ENCODE measurements at places on chromosomes 12 and 14.

DNA sequence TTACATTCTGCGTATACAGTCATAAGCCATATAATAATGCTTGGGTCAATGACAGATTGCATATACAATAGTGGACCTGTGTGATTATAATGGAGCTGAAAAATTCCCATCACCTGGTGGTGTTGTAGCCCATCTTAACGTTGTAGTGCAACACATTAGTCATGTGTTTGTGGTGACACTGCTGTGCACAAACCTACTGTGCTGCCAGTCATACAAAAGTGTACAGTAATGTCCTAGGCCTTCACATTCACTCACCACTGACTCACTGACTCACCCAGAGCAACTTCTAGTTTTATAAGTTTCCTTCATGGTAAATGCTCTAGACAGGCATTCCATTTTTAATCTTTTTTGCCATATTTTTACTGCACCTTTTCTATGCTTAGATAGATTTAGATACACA lies 194.8 kb upstream of the SEL1L start:
- no peak for DNase-seq

DNA sequence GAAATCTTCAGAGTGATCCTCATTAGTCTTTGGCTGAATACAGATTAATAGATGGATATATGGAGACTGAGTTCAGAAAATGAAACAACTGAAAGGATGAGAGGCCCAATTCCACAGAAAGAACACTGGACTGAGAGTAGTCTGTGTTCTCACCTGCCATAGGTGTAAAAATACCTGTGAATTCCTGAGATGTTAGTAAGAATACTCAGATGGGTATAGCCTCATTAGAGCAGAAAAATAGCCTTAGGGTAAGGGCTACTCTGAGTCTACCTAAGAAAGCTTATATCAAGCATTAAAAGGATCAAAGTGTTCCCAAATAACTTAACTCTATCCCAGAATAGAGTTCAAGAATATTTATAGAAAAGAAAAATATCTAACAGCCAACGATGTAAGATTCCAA lies 1510.3 kb upstream of the SEL1L start:
- DNase-seq, result no peak

GRCh38 chr12:106333756-106334155 lies 23.8 kb upstream of the POLR3B start:
- DNase-seq, result no peak

- no peak for DNase-seq
These were observed 319.2 kb upstream of the PRICKLE1 start for GRCh38 chr12:42908712-42909111.

DNA sequence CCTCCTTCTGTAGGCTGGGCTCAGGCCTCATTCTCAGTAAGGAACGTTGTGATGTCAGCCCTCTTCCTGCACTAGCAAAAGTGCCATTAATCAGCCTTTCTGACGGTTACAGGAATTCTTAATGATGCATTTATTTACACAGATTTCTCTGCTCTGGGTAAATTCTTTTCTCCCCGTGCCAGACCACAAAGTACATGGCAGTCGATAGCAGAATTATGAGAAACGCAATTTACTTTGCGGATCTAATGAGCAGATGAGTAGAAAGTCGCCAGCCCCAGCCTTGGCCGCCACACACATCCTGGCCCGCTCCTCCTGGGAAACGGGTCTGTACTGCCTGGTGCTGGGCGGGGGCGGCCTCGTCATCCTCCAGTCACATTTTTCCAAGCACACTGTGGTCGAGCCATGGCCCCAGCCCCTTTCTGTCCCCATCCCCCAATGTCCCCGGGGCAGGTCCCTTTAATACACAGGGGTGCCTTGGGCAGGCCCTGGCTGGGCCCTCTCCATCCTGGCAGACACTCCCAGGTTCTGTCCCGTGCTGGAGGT lies 25.9 kb downstream of the NOC4L start:
- no peak for DNase-seq

DNA sequence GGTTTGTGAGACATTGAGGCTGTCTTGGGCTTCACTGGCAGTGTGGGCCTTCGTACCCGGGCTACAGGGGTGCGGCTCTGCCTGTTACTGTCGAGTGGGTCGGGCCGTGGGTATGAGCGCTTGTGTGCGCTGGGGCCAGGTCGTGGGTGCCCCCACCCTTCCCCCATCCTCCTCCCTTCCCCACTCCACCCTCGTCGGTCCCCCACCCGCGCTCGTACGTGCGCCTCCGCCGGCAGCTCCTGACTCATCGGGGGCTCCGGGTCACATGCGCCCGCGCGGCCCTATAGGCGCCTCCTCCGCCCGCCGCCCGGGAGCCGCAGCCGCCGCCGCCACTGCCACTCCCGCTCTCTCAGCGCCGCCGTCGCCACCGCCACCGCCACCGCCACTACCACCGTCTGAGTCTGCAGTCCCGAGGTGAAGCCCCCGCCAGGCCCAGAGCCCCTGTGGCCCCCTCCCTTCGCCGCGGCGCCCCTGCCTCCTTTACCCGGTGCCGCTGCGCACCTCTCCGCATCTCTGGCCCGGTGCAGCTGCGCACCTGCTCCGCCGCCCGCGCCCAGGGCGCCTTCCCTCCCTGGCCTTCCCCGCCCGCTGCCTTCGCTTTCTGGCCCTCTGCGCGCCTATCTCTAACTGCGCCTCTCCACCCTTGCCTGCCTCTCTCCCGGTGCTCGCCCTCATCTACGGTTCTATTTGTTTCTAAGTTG lies at the start of gene ENO2:
ENO2 (plus strand) TSS at position 335 of the 701 bp plus-strand sequence. CDS start 1,253 bp downstream, outside the sequence.
- peak; percentile 81 for DNase-seq

DNA sequence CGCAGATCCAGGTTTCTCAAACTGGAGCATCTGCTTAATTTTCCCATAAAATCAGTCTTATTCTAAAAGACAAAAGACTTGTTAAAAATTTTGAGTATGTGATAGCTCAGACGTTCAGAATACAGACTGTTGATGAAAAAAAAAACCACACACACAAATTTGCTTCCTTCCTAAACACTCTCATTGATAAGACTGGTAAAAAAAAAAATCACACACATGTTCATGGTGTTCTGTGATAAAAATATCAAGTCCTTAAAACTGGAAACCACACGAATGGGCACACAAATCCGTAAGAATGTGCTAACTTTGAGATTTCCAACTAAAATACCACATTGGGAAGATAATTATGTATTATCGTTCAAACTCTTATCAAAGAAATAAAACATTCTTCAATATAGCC lies 6.7 kb upstream of the ARID4A start:
- no peak for DNase-seq

DNA sequence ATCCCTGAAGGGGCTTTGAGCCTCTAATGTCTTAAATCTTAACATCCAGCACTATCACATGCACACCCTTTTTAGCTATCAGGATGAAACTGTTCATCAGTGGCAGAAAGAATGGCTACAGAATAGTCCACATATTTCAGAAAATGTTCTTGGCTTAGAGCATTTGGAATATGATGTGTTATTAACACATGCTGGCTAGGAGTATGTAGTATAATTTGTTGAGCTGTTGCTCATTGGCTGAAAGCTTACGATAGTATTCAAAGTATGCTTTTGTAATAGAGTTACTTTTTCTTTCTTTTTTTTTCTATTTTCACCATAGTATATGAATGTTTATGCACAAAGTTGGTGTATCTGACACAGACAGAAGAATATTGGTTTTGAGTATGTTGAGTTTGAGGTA lies 55.1 kb downstream of the MNAT1 start:
- DNase-seq, result no peak

GRCh38 chr12:115404761-115405470 lies 720.9 kb upstream of the TBX3 start:
- DNase-seq, result no peak

- DNase-seq, result no peak
These were observed 38.9 kb downstream of the SFSWAP start for GRCh38 chr12:131749618-131750315.

DNA sequence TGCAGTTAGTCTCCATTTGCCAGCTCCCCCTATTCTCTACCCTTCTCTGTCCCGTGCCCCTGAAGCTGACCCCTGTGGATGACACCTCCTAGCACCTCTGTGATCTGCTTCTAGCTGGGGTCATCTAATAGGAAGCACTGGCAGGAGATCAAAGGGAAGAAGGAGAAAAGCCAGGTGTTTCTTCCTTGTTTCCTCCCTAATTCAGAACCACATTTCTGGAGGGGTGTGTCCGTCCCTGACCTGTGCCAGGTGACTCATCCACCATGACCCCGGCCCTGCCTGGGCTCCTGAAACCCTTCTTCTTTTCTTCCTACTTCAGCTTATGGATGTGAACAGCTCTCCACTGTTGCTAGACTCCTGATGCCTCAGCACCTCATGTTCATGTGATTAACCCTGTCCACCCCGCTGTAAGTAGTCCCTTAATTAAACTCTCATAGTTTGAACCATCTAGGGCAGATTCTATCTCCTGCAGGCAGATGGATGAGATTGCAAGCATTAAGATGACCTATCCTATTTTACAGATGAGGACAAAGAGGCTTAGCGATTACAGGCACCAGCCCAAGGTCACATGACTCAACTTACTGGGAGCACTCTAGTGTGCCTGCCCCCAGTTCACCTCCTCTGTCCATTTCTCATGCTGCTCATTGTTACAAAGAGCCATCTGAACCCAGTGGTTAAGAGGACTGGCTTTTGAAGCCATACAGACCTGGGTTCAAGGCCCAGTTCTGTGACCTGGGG lies 770.5 kb downstream of the MED13L start:
- DNase-seq, result no peak

DNA sequence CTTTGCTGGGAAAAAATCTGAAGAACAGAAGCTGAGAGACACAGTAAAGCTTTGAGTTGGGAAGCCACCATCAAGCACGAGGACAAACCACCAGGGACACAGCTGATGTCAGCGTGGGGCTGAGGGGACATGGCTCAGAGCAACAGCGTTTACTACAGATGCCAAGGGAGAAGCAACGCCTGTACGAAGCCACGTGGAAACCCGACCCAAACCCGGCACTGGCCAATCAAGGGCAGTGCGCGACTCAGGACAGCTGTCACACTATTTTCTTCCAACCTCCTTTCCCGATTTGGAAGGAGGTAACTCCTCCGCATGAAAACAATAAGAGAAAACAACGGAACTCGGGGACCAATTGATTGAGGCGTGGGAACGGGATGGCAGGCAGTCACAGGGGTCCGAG lies 20.2 kb upstream of the CHGA start:
- no peak for DNase-seq

GRCh38 chr12:31773867-31774266 lies 45.0 kb upstream of the AMN1 start:
- DNase-seq, result no peak

DNA sequence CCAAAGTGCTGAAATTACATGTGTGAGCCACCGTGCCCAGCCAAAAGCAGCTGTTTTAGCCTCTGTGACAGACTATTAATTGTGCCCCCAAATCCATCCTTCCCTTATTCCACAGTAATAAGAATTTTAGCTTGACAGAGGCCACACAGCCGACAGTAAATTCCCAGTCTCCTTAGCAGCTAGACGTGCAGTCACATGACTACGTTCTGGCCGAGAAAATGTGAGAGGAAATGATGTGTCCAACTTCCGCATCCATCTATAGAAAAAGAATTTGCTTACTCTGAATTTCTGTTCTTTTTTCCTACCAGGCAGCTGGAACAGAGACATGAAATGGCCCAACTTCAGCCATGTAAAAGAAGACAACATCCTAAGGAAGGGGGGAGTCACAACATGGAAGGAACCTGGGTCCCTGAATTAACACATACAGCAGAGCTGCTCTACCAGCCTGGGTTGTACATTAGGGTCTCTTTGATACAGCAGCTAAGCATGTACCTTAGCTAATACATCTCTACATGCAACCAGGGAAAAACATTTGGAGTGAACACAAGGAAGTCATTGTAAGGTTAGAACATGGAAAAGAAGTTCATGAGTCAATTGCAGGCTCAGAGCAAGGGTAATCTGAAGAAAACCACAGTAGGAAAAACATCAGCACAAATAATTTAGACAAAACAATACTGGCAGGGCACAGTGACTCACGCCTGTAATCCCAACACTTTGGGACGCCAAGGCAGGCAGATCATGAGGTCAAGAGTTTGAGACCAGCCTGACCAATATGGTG lies 35.5 kb downstream of the CIT start:
- DNase-seq, result no peak

DNA sequence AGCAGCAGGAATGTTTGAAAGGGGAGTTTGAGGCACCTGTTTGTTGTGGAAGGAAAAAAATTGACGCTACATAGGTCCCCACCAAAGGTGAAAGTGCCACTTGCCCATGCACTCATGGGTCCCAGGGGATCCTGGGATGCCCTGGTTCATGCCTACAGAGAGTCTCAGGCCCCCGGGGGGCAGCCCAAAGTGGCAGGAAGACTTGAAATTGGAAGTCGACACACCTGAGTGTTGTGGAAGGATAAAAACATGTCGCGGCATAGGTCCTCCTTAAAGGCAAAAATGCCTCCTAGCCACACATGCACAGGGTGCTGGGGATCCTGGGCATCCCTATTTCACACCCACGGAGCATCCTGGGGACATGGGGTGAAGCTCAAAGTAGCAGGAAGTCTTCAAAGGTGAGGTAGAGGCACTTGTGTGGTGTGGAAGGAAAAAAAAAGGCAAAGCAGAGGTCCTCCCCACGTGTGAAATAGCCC lies 576.1 kb downstream of the ALG10 start:
- DNase-seq, result no peak

GRCh38 chr12:72136792-72137191 lies 135.4 kb upstream of the TRHDE start:
- DNase-seq, result no peak

All from activated T-helper 1 cell treated with Interleukin-2 at 50 U/mL for 16 hours (primary cell).